ENCODE measurements at places on chromosomes 12 and 14.
A peak's percentile ranks its signal among the peaks of the same experiment; 100 is the strongest.

GRCh38 chr12:4603421-4603820 is 41.4 kb downstream of the DYRK4 start:
- DNase-seq = no peak

GRCh38 chr14:105469456-105470349 is 4.9 kb upstream of the CRIP2 start:
- DNase-seq = no peak

- no peak for DNase-seq
Observed at GRCh38 chr12:24608637-24609285, 340.1 kb downstream of the BCAT1 start.

GRCh38 chr14:92657457-92658142 is 90.8 kb downstream of the LGMN start:
- no peak for DNase-seq

GRCh38 chr12:5758347-5758746 is 186.7 kb downstream of the ANO2 start:
- no peak for DNase-seq

DNA sequence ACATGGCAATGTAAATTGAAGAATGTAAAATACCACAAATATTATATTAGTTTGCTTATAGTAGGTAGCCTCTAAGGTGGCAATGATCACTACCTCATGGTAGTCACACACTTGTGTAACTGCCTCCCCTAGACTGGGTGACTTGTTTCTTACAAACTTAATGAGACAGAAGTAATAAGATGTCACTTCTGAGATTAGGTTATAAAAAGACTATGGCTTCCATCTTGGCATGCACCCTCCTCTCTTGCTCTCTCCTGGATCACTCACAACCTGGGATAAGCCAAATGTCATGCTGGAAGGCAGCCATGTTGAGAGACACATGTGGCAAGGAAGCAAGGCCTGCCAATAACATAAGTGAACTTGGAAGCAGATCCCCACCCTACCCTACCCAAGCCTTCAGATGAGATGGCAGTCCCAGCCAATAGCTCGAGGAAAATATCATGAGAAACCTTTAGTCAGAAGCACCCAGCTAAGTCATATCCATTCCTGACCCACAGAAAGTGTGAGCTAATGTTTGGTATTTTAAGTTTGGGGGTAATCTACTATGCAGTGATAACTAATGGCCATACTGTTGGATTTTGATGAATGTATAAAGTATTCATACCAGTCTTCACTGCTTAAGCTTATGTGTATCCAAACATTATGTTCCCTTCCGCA is 43.3 kb downstream of the PPP1R12A start:
- DNase-seq = no peak

GRCh38 chr12:85016413-85016812 is 19.7 kb downstream of the TSPAN19 start:
- DNase-seq = no peak

- no peak for DNase-seq
Observed at GRCh38 chr14:80047761-80048160, 163.5 kb downstream of the DIO2 start.

GRCh38 chr14:60175255-60175902 is 10.2 kb upstream of the DHRS7 start:
- no peak for DNase-seq

GRCh38 chr12:47280543-47281300 is 201.0 kb upstream of the AMIGO2 start:
- DNase-seq = no peak

GRCh38 chr12:61713121-61713520 is 547.1 kb upstream of the USP15 start:
- DNase-seq = no peak

DNA sequence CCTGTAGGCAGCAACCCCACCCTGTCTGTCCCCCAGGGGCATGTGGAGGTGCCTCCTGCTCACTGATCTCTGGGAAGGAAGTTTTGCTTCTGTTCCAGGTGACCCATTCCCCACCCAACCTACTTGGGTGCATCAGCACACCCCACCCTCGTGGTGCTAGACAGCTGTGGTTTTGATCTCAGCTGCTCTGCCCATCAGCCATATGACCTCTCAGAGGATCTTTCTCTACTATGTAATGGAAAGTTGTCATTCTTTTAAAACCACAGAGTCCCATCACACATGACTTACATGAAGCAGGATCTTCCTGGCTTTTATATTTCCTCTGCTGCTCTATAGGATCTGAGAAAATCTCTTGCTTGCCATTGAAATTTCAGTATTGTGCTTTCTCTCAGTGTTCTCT is 13.5 kb upstream of the KRT82 start:
- no peak for DNase-seq

DNA sequence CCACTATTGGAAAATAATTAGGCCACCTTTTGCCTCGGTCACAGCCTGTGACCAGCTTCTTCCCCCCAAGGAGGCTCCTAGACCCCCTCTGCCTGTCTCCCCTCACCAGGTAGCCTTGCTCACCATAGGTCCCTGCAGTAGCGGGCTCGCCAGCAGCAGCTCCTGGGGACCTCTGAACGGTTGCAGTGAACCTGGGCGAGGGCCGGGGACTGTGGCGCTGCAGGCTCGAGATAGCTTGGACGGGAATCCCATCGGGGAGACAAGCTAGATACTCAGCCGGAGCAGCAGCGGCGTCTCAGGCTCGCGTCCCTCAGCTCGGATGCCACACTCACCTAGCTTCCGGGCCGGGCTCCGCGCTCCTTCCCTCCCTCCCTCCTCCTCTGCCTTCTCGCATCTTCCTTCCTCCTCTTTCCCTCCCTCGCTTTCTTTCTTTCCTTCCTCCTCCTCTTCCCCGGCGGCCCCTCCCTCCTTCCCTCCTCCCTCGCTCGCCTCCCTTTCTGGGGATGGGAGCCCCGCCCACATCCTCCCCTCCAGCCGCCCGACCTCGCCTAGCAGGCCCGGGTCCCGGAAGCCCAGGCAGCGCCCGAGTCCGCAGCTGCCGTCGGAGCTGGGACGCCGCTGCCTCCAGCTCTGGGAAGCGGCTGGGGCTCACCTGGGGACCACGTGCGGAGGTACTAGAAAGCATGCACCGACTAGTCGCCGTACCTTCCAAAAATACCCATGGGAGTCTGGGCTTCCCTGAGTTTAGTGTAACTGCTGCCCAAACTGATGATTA is at the start of gene BMP4:
BMP4 (minus strand) TSS at position 399 of the 775 bp plus-strand sequence. CDS start 4,603 bp downstream, outside the sequence.
- no peak for DNase-seq

DNA sequence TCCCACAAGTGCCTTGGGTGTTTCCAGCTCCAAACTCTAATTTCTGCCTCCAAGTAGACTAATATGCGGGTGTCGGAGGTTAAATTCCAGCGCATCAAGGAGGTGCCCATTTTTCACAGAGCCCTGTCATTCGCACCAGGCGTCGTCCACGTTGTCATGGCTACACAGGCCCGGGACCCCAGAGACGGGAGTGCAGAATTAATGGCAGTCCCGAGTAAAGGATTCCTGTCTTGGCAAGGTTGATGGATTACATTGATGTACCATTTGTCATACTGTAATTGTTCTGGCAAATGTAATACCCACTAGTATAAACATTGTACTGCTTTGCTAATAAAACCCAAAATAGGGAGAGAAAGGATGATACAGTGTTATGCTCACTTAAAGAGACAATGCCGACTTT is 222.9 kb upstream of the MYL2 start:
- DNase-seq = no peak

DNA sequence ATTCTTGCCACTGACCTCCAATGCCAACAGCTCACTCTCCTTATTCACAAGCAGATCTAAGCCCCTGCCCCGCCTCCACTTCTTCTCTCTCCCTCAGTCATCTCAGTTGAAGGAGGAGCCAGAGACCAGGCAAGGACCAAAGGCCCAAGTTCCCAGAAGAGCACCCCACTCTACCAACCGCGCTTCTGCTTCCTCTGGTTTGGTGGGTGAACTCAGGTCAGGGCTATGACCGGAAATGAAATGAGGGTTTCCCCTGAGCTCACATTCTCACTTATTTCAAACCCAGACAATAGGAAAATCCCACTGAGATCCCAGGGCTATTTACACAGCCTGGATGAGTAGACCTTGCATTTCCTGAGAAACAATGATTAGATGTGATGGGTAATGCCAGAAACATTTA is 9.9 kb downstream of the DPF3 start:
- no peak for DNase-seq

DNA sequence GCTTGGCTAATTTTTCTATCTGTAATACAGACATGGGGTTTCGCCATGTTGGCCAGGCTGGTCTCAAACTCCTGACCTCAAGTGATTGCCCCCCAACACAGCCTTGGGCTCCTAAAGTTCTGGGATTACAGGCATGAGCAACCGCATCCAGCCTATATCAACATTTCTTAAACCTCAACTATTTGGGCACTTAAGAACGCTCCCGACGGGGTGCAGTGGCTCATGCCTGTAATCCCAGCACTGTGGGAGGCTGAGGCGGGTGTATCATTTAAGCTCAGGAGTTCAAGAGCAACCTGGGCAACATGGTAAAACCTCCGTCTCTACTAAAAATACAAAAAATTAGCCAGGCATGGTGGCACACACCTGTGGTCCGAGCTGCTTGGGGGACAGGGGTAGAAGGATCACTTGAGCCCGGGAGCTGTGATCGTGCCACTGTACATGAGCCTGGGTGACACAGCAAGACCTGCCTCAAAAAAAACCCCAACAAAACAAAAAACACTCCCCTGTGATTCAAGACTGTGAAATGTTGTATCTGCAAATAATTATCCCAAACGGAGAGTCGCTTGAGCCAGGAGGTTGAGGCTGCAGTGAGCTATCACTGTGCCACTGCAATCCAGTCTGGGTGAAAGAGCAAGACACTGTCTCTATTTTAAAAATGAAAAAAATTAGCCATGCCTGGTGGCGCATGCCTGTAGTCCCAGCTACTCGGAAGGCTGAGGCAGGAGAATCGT is 21.5 kb downstream of the PPTC7 start:
- no peak for DNase-seq

DNA sequence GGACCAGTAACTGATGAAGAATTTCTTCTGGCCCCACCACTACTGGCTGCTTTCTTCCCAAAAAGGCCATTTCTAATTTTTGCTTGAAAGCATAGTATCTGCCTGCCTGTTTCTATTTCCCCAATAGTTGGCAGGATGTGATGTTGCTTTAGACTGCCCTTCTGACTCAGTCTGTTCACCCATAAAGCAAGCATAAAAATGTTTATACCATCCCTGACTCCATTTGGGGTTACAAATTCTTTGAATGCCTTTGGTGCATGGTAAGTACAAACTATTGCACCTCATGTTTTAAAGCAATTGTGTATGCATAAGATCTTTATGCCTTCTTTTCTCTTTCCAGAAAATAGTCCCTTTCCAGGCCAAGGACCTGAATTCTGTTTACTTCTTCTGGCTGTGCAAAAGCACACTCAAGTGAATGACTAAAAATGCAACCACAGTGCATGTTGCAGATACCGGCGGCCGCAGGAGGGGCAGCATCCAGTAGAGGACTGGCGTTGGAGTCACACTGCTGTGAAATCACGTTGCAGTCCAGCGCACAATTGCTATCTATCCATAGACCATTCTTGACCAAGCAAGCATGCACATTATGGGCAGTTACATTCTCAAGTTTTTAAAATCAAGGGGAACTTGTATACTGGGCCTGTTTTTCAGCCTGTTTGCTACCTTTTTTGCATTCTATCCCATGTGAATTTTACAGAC is 82.4 kb downstream of the SLC5A8 start:
- DNase-seq = no peak

DNA sequence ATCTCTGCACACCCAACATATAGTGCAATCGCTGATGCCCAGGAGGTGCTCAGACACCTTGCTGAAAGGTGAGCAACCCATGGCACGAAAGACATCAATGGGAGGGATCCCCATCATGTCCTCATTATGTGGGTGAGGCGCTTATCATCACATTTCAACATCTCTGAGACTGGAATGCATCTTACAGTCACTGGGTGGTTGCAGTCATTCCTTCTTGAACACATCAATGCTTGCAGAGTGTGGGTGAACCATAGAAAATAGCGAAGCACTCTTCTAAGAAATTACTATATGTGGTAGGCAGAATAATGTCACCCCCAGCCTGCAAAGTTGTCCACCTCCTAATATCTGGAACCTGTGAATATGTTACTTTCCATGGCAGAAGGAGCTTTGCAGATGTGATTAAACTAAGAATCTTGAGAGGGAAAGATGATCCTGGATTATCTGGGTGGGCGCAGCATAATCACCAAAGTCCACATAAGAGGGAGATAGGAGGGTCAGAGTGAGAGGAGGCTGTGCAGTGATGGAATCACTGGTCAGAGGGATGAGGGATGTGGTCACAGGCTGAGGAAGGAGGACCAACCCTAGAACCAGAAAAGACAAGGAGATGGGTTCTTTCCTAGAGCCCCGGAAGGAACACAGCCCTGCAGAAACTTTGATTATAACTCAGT is 51.2 kb downstream of the GLRX5 start:
- DNase-seq = no peak

GRCh38 chr12:14188744-14189143 is 176.7 kb upstream of the ATF7IP start:
- no peak for DNase-seq

DNA sequence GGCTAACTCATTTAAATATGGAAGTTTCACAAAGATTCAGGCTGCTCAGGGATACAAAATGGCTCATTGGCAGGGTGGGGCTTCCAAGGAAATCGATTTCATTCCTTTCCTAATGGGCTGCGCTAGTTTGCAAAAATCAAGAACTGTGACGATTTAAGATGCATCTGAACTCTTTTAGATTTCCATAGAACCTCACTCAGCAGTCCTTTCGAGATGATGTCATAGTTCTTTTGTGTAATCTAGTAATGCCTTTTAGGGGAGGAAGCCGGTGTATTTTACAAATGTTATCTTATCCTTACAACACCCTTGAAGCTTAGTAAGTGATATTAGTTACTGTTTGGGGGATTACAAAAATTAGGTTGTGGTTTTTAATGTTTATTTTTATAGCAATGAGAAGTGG is 239.8 kb downstream of the RGS6 start:
- no peak for DNase-seq

- DNase-seq = no peak
Observed at GRCh38 chr12:82835217-82835616, 148.5 kb downstream of the TMTC2 start.

- peak; percentile 33 for DNase-seq
Observed at GRCh38 chr14:51395361-51395849, 155.4 kb downstream of the TMX1 start.

GRCh38 chr14:39050389-39050788 is 52.6 kb downstream of the SEC23A start:
- DNase-seq = no peak

GRCh38 chr12:79934281-79935020 is 446 bp downstream of the PPP1R12A start:
- DNase-seq = no peak

DNA sequence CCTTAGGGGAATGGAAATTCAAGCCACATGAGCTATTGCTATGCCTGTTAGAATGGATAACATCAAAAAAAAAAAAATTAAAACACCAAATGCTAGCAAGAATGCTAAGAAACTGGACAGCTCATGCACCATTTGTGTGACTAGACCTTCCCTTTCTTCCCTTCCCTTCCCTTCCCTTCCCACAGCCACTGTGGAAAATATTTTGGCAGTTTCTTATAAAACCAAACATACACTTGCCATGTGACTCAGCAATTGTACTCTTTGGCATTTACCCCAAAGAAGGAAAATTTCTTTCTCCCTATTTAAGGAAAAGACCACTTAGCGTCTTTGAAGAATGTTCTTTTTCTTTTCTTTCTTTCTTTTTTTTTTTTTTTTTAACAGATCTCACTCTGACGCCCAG is 49.1 kb upstream of the FKBP4 start:
- DNase-seq = no peak

GRCh38 chr14:105072892-105073719 is 7.9 kb upstream of the GPR132 start:
- no peak for DNase-seq

Measured in SHP77 (cell line).